ENCODE measurements at places on chromosomes 7 and 10.

- DNase-seq: no peak
These were observed 215.5 kb downstream of the ACTR3B start for GRCh38 chr7:152975076-152975475.

DNA sequence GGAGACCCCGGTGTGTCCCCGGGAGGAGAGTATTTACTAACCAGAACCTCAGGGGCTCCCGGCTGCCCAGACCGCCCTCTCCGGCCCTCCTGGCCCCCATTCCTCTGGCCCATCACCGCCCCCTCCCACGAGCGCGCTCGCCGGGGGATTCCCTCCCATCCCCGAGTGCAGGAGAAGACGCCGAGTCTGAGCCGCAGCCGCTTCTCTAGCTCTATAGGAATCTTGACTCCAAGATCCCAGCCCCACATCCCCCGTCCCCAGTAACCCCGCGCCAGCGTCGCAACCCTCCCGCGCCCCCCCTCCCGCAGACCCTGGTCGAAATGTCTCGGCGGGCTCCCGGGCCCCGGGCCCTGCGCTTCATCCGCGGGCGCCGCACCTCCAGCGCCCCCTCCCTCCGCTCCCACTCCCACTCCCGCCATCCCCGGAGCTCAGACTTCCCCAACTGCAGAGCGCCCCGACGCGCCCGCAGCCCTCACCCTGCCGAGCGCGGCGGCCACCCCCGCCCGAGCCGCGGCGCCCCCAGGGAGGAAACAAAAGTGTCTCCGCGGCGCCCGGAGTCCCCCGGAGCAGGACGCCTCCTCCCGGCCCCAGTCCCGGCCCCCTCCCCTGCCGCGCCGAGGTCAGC lies 541 bp downstream of the ELMO1 start:
- DNase-seq: no peak

DNA sequence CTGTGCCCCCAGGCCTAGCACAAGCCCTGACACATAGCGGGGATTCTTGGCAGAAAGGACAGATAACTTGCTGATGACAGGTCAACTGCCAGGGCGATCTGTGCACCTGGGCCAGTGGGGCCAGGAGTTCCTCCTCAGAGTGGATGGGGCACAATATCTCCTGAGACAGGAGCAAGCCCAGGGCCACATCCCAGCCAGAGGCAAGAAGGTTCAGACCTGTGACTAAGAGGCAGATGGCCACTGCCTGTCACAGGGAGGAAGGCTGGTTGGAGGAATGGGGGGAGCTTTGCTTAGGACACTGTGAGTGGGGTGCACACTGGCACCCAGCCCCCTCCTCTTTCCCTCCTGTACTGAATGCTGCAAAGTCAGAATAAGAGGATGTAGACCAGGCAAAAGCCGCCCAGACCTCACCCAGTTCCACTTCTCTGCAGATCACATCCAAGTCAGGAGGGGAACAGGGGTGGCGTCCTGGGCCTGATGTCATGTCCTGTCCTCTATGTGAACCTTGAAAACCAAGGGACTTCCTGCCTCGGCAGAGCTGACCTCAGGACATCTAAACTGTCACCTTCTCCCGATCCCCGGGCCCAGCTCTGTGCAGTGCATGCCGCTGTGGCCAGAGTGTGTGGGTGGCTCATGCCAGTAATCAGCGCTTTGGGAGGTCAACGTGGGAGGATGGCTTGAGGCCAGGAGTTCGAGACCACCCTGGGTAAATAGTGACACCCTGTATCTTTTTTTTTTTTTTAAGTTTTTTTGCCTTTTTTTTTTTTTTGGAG lies 1.3 kb downstream of the GUSB start:
- no peak for DNase-seq

DNA sequence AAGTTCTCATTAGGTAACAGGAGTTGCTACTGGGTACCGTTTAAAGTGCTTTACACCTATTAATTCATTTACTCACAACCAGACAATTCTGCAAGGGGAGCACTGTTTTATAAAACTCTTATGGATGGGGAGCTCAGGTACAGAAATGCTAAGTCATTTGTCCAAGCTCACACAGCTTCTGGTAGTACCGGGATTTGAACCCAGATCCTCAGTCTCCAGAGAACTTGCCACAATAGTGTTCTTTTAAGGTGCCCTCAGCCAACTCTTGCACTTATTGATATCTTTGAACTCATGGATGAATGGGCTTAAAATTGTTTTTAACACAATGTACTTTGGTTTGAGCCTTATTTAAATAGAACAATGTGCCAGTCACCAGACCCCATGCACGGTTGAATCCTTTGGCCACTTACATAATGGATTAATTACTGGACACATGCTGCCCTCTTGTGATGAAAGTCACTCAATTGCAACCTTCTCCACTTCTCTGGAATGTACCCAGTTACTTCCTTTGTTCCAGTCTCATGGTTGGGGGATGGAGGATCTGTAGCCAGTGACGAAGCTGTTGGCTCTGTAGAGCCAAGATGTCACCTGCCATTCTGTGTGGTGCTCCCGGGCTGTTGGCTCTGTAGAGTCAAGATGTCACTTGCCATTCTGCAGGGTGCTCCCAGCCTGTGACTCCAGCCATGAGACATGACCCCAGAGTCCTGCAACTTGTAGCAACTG lies 65.6 kb downstream of the NOD1 start:
- no peak for DNase-seq

GRCh38 chr10:58665361-58665760 lies 152.7 kb downstream of the BICC1 start:
- DNase-seq: no peak

DNA sequence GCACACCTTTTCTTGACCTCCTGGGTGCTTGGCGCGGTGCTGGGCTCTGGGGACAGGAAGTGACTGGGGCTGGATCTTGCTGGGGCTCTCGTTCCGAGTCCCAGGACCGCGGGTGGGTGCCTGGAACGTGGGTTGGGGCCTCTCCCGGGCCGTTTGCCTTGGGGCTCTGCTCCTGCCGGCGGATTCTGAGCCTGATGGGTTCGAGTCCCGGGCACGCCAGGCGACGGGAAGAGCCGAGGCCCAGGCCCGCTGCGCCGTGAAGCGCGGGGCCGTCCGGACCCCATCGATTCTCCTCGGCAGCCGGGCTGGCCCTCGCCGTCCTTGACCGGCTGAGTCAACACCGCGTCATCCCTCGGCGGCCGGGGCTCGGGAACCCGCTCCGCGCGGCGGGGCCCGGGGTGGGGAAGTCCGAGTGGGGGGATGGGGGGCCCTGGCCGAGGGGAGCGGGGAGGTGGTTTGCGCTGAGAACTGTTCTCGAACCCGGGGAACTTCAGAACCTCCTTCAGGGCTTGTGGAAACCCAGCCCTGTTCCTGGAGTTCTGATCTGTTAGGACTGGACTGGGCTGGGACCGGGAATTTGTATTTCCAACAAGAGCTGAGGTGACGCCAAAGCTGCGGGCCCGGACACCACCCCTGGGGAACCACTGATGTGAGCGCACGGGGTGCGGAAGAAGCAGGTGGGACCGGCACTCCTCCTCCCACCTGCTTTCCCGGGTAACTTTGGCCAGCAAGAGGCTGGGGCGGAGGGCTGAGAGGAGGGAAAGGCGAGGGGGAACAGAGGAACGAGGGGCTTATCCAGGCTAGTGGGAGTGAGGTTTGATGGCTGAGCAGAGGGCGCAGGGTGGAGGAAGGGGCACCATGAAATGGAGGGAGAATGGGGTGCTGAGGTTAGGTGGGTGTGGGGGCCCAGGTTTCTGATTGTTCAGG lies 6.2 kb downstream of the HHEX start:
- DNase-seq: no peak

DNA sequence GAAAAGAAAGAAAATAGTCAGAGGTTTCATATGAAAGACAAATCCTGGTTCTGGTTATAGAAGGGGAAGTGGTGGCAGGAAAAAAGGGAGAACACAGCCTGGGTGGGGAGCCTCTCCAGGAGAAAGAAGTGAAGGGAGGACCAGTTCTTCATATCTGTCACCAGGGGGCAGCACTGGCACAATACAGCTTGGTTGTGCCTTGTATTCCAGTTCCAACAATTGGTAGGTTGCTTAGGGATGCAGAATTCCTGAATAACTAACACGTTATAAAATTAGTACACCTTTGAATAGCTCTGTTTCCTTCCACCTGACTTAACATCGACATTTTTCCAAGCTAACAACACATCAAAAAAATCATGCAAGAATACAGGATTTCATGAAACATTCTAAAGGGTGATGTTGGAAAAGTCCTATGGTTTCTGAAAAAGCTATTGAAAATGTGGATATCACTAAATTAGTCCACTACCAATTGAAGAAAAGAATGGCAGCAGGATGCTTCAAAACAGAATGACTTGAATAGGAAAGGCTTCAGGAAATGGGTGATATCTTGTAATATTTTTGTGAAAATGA lies 52.9 kb downstream of the CYP26A1 start:
- no peak for DNase-seq

DNA sequence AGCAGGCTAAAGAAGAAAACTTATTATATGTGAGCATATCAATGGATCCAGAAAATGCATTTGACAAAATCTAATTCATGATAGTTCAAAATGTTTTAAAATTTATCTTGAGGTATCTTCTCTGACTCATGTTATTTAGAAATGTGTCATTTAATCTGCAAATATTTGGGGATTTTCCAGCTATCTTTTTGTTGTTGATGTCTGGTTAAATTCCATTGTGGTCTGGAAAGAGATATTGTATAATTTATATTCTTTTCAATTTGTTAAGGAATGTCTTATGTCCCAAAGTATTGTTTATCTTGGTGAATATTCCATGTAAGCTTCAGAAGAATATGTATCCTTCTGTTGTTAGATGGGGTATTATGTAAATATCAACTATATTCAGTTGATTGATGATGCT lies 942.5 kb downstream of the KCNMA1 start:
- DNase-seq: no peak

- no peak for DNase-seq
These were observed 44.7 kb upstream of the SMNDC1 start for GRCh38 chr10:110349386-110349785.

GRCh38 chr7:120794106-120794729 lies 63.7 kb downstream of the TSPAN12 start:
- DNase-seq: no peak

GRCh38 chr7:32116436-32116835 lies 46.2 kb upstream of the PDE1C start:
- no peak for DNase-seq

DNA sequence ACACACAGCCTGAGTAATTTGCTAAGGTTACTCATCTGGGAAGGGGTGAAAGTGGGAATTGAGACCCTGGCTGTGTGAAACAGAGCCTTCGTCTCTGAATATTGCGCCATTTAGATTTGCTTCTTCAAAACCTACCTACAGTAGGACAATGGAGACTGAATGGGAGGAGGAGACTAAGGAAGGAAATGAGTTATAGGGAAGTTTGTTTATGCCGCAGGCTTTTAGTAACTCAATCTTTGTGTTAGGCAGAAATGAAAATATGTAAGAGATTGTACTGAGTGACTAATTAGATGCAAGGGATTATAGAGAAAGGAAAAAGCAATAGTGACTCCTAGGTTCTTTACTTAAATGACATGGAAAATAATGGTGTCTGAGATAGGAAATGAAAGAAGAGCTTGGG lies 80.2 kb downstream of the KCND2 start:
- no peak for DNase-seq

DNA sequence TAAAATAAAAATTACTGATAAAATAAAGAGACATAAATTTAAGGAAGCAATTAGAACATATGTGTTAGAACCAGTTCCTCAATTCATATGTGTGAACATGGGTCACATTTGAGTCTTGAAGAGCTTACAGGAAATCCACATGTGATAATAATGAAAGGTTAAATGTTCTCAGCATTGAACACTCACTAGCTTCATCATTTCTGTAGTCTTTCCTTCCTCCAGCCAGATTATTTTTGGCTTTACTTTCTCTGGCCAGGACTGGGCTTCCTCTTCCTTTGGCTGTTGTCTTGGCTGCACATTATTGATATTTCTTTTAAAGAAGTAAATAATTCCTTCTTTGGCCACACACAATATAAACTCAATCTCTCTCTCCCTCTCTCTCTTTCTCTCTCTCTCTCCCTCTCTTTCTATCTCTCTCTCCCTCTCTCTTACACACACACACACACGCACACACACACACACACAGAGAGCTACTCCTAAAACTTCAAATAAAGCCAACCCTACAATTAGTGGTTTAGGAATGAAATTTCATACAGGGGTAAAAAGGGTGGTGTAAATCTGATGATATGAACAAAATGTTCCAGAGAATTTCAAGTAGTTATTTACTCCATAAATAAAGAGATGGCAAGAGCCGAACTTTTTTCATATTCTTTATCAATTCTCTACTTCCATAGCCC lies 171.2 kb downstream of the REEP3 start:
- DNase-seq: no peak

- DNase-seq: no peak
These were observed 58.6 kb downstream of the RALA start for GRCh38 chr7:39681887-39682441.
